Liver (tissue), 10 donors: ENCODE measurements at places on chromosomes 11 and 22. TPM values are rescaled to one million over a fixed set of nuclear protein-coding genes. Genes with fewer than 3 reads are reported as not detected.

PRRG4 gene
- 12.0 TPM for total RNA-seq

MOV10L1 gene
- 0.17 TPM for total RNA-seq

MFRP gene
- total RNA-seq = not detected

GRCh38 chr11:67079065-67079705 is 22.5 kb downstream of the RHOD start:
- H3K27me3 ChIP-seq = no peaks in the 10 kb centered on the region
- peaks cover 13% of the 10 kb centered on the region for H3K4me1 ChIP-seq
- no peaks in the 10 kb centered on the region for H3K36me3 ChIP-seq
- DNase-seq = no peak
- no peak overlapping the region for H3K4me3 ChIP-seq

DNA sequence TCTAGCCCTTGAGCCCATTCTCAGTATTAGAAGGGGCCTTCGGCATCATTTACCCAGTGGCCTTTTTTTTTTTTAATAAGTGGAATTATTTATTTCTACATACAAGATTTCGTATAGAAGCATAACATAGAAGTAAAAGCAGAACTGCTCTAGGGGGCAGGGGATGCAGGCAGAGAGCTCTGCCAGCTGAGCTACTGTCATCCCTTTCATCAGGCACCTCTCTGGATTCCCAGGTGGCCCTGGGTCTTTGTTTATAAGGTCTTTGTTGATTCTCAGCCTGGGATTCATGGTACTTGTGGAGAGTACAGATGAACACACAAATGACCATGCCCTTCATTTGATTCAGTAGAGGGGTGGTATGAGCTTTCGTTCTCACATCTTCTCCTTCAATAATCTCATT is 66.4 kb downstream of the GAB2 start:
- peak overlapping the region; percentile 69 for H3K27ac ChIP-seq
- H3K36me3 ChIP-seq = no peaks in the 10 kb centered on the region
- H3K4me3 ChIP-seq = no peak overlapping the region
- no peaks in the 10 kb centered on the region for H3K27me3 ChIP-seq

DNA sequence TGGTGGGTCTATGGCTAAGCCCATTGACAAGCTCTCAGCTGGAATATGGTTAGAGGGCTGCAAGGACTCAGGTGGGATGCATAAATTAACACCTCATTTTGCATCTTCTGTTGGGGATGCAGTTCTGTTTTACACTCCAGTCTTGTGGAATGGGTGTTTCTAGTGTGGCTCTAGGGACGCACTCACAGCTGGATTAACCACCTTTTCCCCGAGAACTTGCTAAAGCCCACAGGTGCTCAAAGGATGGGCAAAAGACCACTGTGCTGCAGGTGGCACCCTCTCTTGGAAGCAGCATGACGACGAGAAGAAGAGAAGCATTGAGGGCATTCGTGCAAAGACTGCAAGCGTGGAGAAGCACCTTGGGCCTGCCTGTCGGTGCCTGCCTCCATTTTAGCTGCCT is 6.9 kb downstream of the BARX2 start:
- DNase-seq = no peak
- no peaks in the 10 kb centered on the region for H3K4me1 ChIP-seq
- H3K27me3 ChIP-seq = peaks cover 7% of the 10 kb centered on the region
- no peak overlapping the region for H3K4me3 ChIP-seq
- H3K36me3 ChIP-seq = no peaks in the 10 kb centered on the region

- H3K4me1 ChIP-seq = peaks cover 21% of the 10 kb centered on the region
- no peak overlapping the region for H3K27ac ChIP-seq
- no peaks in the 10 kb centered on the region for H3K27me3 ChIP-seq
- H3K4me3 ChIP-seq = no peak overlapping the region
- DNase-seq = peak; percentile 80
- no peaks in the 10 kb centered on the region for H3K36me3 ChIP-seq
Observed at GRCh38 chr22:42169055-42169469, 38.5 kb upstream of the CYP2D6 start.

DNA sequence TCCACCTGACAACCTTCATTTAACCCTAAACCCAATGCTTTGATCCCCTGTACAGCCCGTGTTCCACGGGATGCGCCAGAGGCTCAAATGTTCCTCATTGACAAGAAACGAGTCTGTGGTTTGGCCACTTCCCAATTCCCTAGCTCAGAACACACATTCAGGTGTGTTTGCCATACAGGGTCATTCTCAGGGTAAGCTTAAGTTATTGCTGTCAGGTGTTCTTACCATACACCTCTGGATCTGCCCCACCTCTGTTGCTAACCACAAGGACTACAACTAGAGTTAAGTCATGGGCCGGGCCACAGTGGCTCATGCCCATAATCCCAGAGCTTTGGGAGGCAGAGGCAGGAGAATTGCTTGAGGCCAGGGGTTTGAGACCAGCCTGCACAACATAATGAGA is 45.6 kb upstream of the POLD3 start:
- DNase-seq = no peak
- no peaks in the 10 kb centered on the region for H3K36me3 ChIP-seq
- H3K27me3 ChIP-seq = no peaks in the 10 kb centered on the region
- H3K4me3 ChIP-seq = no peak overlapping the region
- no peak overlapping the region for H3K27ac ChIP-seq

DNA sequence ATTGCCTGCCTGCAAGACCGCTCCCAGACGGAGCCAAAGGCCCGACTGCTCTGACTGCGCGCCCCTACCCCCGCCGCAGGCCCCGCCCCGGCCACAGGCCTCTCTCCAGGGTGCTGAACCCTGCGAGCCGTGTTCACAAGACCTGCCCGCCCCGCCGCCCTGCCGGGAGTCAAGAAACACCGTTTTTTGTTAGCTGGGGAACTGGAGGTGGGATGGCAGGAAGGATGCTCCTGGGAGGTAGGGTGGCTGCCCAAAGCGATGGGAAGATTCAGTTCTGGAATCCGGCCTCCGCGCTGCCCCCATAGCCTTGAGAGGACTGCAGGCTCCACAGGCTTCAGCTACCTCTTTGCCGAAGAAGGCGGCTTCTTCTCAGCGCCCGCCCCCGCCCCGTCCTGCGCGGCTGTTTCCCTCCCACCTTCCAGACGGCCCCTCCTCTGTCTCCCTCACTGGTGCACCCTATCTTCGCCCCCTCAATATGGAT is 2.7 kb upstream of the PDE2A start:
- no peak overlapping the region for H3K4me3 ChIP-seq
- H3K27me3 ChIP-seq = peaks cover 14% of the 10 kb centered on the region
- peak; percentile 70 for DNase-seq

DNA sequence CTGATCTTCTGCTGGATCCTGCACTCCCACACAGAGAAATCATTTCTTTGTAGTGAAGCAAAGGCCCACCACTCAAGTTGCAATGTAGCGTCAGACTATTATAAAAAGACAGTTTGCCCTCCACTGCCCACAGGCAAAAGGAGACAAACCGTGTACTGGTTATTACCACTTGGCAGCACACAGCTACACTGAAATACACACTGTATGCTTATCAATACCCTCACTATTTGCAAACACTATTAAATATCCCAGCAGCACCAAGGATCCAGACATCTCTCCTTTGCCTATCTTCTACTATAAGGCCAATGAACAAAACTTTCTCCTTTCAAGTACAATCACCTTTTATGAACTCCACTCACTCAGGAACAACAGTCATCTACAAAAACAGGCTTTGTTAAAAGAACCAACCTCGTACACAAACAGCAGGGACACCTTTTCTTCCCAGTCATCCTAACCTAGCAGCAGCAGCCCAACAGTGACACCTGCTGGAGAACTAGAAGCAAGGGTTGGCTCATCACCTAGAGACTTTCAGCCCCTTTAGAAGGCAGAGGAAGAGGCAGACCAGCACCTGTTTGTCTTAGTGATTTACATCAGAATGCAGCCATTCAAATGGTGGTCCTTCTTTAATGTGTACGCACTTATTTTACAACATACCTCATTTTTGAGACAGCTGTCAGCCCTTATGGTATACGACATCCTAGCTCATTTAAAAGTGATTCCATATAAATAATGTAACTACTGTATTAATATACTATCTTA is 56.1 kb downstream of the AMBRA1 start:
- no peak overlapping the region for H3K27ac ChIP-seq
- no peak overlapping the region for H3K4me3 ChIP-seq
- H3K27me3 ChIP-seq = no peaks in the 10 kb centered on the region
- H3K4me1 ChIP-seq = no peaks in the 10 kb centered on the region
- DNase-seq = peak; percentile 65
- H3K36me3 ChIP-seq = peaks cover 24% of the 10 kb centered on the region

DNA sequence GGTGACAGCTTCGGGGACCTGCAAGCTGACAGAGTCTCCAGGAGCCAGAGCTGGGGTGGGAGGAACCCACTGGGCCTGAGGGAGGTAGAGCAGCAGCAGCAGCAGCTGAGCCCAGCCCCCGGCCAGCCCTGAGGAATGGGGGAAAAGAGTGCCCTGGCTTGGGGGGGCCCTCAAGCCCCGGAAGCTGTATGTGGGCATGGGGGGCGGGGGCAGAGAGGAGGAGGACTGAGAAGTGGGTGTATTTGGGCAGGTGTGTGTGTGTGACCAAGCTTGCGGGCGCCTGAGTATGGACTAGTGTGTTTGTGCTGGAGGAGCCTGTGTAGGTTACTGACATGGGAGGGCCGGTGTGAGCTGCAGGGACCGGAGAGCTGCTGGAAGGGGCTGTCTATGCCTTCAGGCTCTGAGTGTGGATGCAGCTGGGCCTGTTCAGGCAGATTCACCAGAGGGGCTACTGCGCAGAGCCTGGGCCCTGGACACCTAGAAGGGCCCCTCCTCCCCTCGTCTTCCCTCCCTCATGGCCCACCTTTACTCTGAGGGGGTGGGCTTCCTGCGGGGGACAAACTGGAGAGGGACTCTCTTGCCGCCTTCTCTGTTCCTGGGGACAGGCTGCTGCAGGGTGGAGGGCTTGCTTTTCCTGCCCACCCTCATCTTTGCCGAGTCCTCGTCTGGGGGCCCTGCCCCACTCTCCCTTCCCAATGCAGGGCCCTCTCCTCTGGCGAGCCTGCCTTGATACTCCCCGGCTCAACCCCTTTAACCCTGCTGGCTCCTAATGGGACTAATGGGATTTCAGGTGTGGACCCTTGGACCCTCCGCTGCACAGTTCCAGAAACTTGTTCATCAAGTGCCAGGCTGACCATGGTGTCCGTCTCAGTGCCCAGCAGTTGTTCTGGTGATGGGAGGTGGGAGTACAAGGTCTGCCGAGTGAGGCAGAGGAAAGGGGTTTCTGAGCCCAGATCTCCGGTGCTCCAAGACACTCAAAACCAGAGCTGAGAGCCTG is 28.2 kb downstream of the ST3GAL4 start:
- no peak for DNase-seq
- no peaks in the 10 kb centered on the region for H3K27me3 ChIP-seq
- H3K4me1 ChIP-seq = peaks cover 5% of the 10 kb centered on the region
- H3K4me3 ChIP-seq = no peak overlapping the region
- H3K36me3 ChIP-seq = no peaks in the 10 kb centered on the region

- H3K27ac ChIP-seq = no peak overlapping the region
- H3K27me3 ChIP-seq = no peaks in the 10 kb centered on the region
- no peak overlapping the region for H3K4me3 ChIP-seq
Observed at GRCh38 chr11:20854215-20854955, 185.0 kb downstream of the NELL1 start.

GRCh38 chr11:109993786-109994185 is 99.4 kb upstream of the ZC3H12C start:
- H3K36me3 ChIP-seq = no peaks in the 10 kb centered on the region
- DNase-seq = no peak
- H3K4me1 ChIP-seq = no peaks in the 10 kb centered on the region
- no peaks in the 10 kb centered on the region for H3K27me3 ChIP-seq
